ENCODE measurements at places on chromosomes 7 and 10. TPM values are rescaled to one million over a fixed set of nuclear protein-coding genes. Genes with fewer than 3 reads are reported as not detected.

GRCh38 chr10:6674291-6674690 is 94.2 kb upstream of the PRKCQ start:
- no peaks in the 10 kb centered on the region for H3K4me1 ChIP-seq
- H3K27me3 ChIP-seq: peaks cover 4% of the 10 kb centered on the region
- H3K27ac ChIP-seq: no peak overlapping the region
- no peaks in the 10 kb centered on the region for H3K36me3 ChIP-seq

- H3K36me3 ChIP-seq: no peaks in the 10 kb centered on the region
- H3K27me3 ChIP-seq: no peaks in the 10 kb centered on the region
- no peak overlapping the region for H3K27ac ChIP-seq
- no peak for DNase-seq
Observed at GRCh38 chr10:59093461-59093860, 83.0 kb upstream of the PHYHIPL start.

Gene AS3MT
- not detected for total RNA-seq

DNA sequence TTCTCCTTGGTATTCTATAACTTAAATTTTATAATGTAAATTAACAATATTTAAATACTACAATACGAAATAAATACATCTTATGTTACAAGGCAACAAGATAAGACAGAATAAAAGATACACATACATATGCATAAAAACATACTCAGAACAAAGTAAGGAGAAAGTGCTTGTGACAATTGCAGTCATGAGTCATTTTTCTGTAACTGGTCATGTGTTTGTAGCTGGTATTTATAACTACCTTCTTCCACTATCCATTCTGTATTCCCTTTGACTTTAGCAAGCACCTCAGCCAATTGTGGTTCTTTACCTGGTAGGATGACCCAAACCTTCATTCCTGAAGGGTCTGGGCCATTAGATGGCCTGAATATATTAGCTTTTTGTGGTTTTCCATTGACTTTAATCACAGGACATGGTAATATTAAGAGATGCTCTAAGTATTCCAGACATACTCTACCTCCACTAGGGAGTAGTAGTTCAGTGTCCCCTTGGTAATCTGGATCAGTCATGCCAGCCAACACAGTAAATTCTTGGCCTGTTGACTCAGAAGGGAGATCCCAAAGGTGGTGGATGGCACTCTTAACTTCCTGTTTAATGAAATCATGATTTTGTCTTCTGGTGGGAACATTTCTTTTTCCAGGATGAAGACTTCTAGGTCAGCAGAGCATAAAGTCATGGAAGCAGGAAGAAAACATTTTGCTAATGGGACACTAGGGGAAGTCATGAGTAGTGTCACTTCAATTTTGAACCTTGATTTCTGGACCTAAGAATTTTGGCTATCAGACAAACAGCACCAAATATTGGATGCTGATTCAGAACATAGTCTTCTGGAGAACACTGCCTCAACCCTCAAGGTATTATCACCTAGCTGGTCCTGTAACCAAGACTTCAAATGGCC is 733.7 kb upstream of the IGFBP3 start:
- no peak overlapping the region for H3K27ac ChIP-seq
- no peak for DNase-seq
- no peak overlapping the region for H3K4me3 ChIP-seq
- no peaks in the 10 kb centered on the region for H3K36me3 ChIP-seq

Gene CAPZA2
- 131 TPM for total RNA-seq

GRCh38 chr7:116598278-116598677 is 73.4 kb downstream of the CAV1 start:
- H3K4me3 ChIP-seq: no peak overlapping the region
- H3K27me3 ChIP-seq: no peaks in the 10 kb centered on the region
- H3K27ac ChIP-seq: no peak overlapping the region
- no peaks in the 10 kb centered on the region for H3K4me1 ChIP-seq
- DNase-seq: no peak
- H3K36me3 ChIP-seq: no peaks in the 10 kb centered on the region

Gene MARCHF5
- 32.9 TPM for total RNA-seq

GRCh38 chr10:78160591-78160990 is 126.9 kb downstream of the RPS24 start:
- H3K27me3 ChIP-seq: no peaks in the 10 kb centered on the region
- H3K27ac ChIP-seq: no peak overlapping the region
- no peaks in the 10 kb centered on the region for H3K4me1 ChIP-seq
- no peak overlapping the region for H3K4me3 ChIP-seq
- no peaks in the 10 kb centered on the region for H3K36me3 ChIP-seq

Gene KLF6
- 1,044 TPM for total RNA-seq

Gene PDK4
- 0.78 TPM for total RNA-seq
